CD4-positive, alpha-beta T cell (primary cell): ENCODE measurements at places on chromosomes 5 and 9. TPM values are rescaled to one million over a fixed set of nuclear protein-coding genes. Genes with fewer than 3 reads are reported as not detected.
A peak's percentile ranks its signal among the peaks of the same experiment; 100 is the strongest.

GRCh38 chr5:16013334-16014065 lies 166.1 kb downstream of the MARCHF11 start:
- H3K4me1 ChIP-seq = no peaks in the 10 kb centered on the region
- no peak overlapping the region for H3K4me3 ChIP-seq
- H3K27me3 ChIP-seq = no peaks in the 10 kb centered on the region
- H3K27ac ChIP-seq = no peak overlapping the region
- DNase-seq = no peak

GRCh38 chr9:128863647-128864046 lies 18.1 kb downstream of the KYAT1 start:
- DNase-seq = peak; percentile 90
- no peak overlapping the region for H3K4me3 ChIP-seq
- H3K27ac ChIP-seq = no peak overlapping the region
- no peaks in the 10 kb centered on the region for H3K27me3 ChIP-seq

DNA sequence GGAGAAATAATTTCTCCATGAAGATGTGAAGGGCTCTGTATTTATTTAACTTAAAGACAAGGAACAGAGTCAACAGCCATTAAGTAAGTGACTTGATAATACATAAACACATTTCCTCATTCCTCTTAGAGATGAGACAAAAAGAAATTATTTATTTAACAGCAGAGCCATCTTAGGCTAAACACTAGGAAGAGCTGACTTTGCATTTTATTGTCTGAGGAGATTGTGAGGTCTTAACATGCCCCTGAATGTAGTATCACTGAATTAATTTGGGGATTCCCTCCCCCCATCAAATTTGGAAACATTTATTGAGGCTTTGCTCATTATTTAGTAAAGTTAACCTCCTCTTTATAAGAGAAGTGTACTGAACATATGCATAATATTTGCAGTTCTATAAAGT lies 35.2 kb downstream of the TAS2R1 start:
- H3K4me3 ChIP-seq = no peak overlapping the region
- no peaks in the 10 kb centered on the region for H3K27me3 ChIP-seq
- no peak for DNase-seq
- no peaks in the 10 kb centered on the region for H3K36me3 ChIP-seq

GRCh38 chr5:11449217-11449616 lies 455.0 kb downstream of the CTNND2 start:
- peaks cover 3% of the 10 kb centered on the region for H3K27me3 ChIP-seq
- no peak overlapping the region for H3K4me3 ChIP-seq
- no peak overlapping the region for H3K27ac ChIP-seq
- DNase-seq = no peak
- H3K36me3 ChIP-seq = no peaks in the 10 kb centered on the region

DNA sequence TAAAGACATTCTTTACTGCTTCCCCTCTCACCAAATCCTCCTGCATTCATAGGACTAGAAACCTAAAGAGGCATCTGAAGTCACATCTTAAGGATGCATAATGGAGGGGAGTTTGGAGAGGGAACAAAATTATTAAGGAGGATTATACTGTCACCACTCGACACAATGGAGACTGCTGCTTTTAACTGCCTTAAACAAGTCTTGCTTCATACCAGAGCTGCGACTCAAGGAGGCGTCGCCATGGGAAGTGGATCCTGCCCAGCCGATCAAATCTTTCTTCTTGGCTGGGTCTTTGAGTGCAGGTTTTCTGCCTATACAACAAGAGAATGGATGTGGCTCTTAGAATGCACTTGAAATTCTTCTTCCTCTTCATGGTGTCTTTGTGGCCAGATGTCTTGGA lies 66.7 kb upstream of the FOXE1 start:
- H3K4me1 ChIP-seq = no peaks in the 10 kb centered on the region
- no peak overlapping the region for H3K27ac ChIP-seq
- DNase-seq = no peak
- H3K36me3 ChIP-seq = no peaks in the 10 kb centered on the region
- peaks cover 5% of the 10 kb centered on the region for H3K27me3 ChIP-seq

DNA sequence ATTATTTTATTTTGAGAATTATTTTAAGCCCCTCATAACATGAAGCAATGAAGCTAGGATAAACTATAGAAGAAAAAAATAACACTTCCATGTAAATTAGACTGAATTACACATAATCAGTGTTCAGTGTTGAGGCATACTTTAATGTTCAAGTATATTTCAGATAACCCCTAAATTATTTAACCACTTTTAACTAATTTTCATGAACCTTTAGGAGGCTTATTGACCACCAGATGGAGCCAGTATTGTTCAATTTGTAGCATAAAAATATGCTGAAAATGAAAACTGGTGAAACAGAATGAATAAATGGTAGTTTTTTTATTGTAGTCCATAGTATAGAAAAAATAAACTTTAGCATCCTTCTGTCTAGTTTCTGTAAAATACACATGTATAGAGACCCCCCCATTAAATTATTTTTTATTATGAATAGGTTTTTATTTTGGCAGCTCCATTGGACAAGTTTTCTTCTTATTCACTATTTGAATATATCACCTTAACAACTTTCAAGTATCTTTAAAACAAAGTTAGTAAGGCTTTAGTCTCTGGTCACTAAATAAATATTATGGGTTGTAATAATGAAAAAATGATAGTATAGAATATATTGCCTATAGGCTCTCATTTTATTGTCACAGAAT lies 190.1 kb downstream of the CWC27 start:
- H3K27me3 ChIP-seq = no peaks in the 10 kb centered on the region
- no peaks in the 10 kb centered on the region for H3K36me3 ChIP-seq
- H3K27ac ChIP-seq = no peak overlapping the region
- H3K4me3 ChIP-seq = no peak overlapping the region
- no peak for DNase-seq
- H3K4me1 ChIP-seq = no peaks in the 10 kb centered on the region

- H3K36me3 ChIP-seq = no peaks in the 10 kb centered on the region
- DNase-seq = no peak
- H3K4me3 ChIP-seq = no peak overlapping the region
- H3K27ac ChIP-seq = no peak overlapping the region
- no peaks in the 10 kb centered on the region for H3K27me3 ChIP-seq
Measured at GRCh38 chr5:5025774-5026408, 114.2 kb upstream of the ADAMTS16 start.

DNA sequence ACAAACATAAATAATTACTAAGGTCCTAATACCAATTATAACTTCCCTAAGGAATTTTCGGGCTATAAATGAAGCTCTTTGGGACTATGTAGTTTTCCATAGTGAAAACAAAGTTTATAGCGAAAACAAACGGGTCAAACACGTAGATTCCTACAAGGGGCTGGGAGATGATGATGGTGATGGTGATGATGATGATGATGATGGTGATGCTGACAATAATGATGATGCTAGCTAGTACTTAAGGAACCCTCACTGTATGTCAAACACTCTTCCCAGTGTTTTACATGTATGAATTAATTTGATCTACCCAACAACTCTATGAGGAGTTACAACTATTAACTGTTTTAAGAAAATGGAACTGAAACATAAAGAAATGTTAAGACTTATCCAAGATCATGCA lies 63.7 kb upstream of the PIK3R1 start:
- H3K27ac ChIP-seq = no peak overlapping the region
- H3K36me3 ChIP-seq = no peaks in the 10 kb centered on the region
- no peaks in the 10 kb centered on the region for H3K27me3 ChIP-seq
- DNase-seq = no peak

- H3K4me3 ChIP-seq = no peak overlapping the region
- H3K27ac ChIP-seq = no peak overlapping the region
- no peaks in the 10 kb centered on the region for H3K4me1 ChIP-seq
- H3K36me3 ChIP-seq = no peaks in the 10 kb centered on the region
Measured at GRCh38 chr5:158277276-158277675, 418.3 kb upstream of the CLINT1 start.

DNA sequence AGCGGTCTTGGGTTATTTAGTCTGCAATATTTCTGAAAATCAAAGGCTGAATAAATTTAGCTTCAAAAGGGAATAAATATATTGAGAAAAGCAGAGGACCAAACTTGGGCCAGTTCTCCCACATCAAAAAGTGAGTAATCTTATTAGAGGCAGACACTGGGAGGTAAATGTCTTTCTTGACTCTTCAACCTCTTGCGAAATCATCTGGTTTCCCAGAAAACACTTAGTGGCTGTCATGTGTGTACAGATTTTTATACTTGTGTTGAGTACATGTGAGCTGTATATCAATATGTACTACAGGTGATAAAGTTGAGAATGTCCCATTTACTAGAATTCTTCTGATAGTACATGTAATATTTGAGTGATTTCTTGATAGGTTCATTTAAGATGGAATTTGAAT lies 454.9 kb downstream of the PRR16 start:
- no peaks in the 10 kb centered on the region for H3K4me1 ChIP-seq
- H3K36me3 ChIP-seq = no peaks in the 10 kb centered on the region
- no peak for DNase-seq
- H3K27ac ChIP-seq = no peak overlapping the region
- H3K27me3 ChIP-seq = no peaks in the 10 kb centered on the region
- no peak overlapping the region for H3K4me3 ChIP-seq

- H3K27ac ChIP-seq = no peak overlapping the region
- peaks cover 7% of the 10 kb centered on the region for H3K36me3 ChIP-seq
- H3K4me1 ChIP-seq = no peaks in the 10 kb centered on the region
- no peak overlapping the region for H3K4me3 ChIP-seq
- DNase-seq = no peak
- no peaks in the 10 kb centered on the region for H3K27me3 ChIP-seq
Measured at GRCh38 chr5:37519304-37519703, 140.2 kb downstream of the WDR70 start.

PDCD1LG2 gene
- 0.11 TPM for total RNA-seq

IL9 gene
- total RNA-seq = not detected

GRCh38 chr5:43683884-43684471 lies 81.0 kb downstream of the NNT start:
- DNase-seq = no peak
- H3K4me3 ChIP-seq = no peak overlapping the region
- H3K36me3 ChIP-seq = peaks cover 28% of the 10 kb centered on the region
- no peaks in the 10 kb centered on the region for H3K4me1 ChIP-seq

DOCK8 gene
- total RNA-seq = 126 TPM

GRCh38 chr5:88188458-88189132 lies 80.0 kb downstream of the TMEM161B start:
- H3K4me1 ChIP-seq = no peaks in the 10 kb centered on the region
- no peak for DNase-seq
- H3K4me3 ChIP-seq = no peak overlapping the region
- H3K36me3 ChIP-seq = no peaks in the 10 kb centered on the region

GRCh38 chr9:86945728-86946200 lies 1.5 kb downstream of the GAS1 start:
- H3K27ac ChIP-seq = no peak overlapping the region
- peaks cover 46% of the 10 kb centered on the region for H3K27me3 ChIP-seq
- peak overlapping the region; percentile 55 for H3K4me3 ChIP-seq
- no peak for DNase-seq
- H3K4me1 ChIP-seq = peaks cover 18% of the 10 kb centered on the region
- no peaks in the 10 kb centered on the region for H3K36me3 ChIP-seq

DNA sequence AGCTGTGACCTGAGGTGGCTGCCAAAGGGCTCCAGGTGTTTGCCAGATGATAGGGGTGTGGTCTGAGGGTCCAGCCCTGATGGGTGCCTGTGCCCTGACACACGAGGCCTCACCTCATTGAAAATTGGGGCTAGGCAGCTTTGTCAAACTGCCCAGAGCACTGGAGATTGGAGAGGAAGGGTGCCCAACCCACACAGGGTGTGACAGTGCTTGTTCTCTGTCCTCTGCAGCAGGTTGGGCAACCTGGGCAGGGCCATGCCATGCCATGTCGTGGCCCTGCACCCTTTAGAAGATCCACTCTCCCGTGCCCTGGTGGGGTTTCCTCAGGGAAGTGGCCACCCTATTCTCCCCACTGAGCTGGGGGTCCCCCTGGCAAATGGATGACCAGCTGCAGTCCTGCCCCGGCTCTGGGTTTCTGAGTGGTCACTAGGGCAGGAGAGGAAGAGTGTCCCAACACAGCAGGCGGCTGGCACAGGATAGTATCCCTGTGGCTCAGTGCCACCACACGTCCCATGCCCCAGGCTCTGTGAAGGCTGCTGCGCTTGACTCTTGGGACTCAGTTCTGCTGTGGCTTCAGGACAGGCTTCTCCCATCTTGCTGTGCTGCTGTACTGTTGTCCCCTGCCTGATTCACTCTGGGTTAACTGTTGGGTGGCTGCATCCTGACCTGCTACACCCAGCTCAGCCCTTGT lies 100.8 kb upstream of the PITX1 start:
- no peaks in the 10 kb centered on the region for H3K27me3 ChIP-seq
- H3K4me1 ChIP-seq = no peaks in the 10 kb centered on the region
- H3K4me3 ChIP-seq = no peak overlapping the region
- H3K27ac ChIP-seq = no peak overlapping the region

TLE1 gene
- 3.4 TPM for total RNA-seq

DNA sequence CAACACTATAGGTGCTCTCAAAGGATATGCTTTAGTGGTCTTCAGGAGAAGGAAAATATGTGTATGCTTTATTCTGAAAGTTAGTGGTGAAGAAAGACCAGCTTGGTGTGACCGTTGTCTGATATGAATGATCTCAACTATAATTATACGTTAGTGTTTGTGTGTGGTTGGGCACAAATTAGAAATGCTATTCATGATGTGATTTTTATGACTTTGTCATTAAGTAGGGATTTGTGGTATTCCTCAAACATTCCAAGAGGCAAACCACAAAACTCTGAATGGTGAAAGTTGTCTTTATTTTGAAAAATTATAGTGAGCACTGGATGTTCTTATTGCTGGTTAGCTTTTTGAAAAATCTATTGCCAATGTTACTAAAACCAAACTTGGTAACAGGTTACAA lies 6.2 kb upstream of the F2R start:
- peaks cover 22% of the 10 kb centered on the region for H3K36me3 ChIP-seq
- H3K4me1 ChIP-seq = peaks cover 5% of the 10 kb centered on the region
- no peak overlapping the region for H3K27ac ChIP-seq
- H3K4me3 ChIP-seq = no peak overlapping the region
- peaks cover 2% of the 10 kb centered on the region for H3K27me3 ChIP-seq

HSPA5 gene
- 280 TPM for total RNA-seq

- no peak for DNase-seq
- no peaks in the 10 kb centered on the region for H3K4me1 ChIP-seq
- H3K4me3 ChIP-seq = no peak overlapping the region
- peaks cover 23% of the 10 kb centered on the region for H3K27me3 ChIP-seq
- H3K27ac ChIP-seq = no peak overlapping the region
Measured at GRCh38 chr5:150172145-150172544, 5.6 kb downstream of the CDX1 start.

GRCh38 chr9:36896296-36896695 lies 137.8 kb downstream of the PAX5 start:
- H3K36me3 ChIP-seq = no peaks in the 10 kb centered on the region
- H3K4me3 ChIP-seq = no peak overlapping the region
- H3K27ac ChIP-seq = no peak overlapping the region
- H3K27me3 ChIP-seq = no peaks in the 10 kb centered on the region
- no peak for DNase-seq

DNA sequence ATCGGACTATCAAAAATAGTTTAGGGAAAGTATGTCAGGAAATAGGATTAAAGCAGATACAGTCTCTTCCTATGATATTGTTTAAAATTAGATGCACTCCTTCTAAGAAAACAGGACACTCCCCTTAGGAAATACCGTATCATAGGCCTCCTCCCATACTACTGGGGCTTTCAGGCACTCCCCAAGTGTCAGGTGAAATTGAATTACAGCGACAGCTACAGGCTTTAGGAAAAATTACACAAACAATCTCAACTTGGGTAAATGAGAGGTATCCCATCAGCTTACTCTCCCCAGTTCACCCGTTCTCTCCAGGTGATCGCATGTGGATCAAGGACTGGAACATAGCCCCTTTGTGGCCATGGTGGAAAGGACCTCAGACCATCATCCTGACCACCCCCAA lies 110.4 kb upstream of the EPB41L4A start:
- H3K4me3 ChIP-seq = no peak overlapping the region
- H3K27me3 ChIP-seq = no peaks in the 10 kb centered on the region
- no peak for DNase-seq
- no peaks in the 10 kb centered on the region for H3K36me3 ChIP-seq

SNCB gene
- total RNA-seq = not detected

GRCh38 chr9:14670718-14671117 lies 22.5 kb downstream of the ZDHHC21 start:
- H3K27ac ChIP-seq = no peak overlapping the region
- H3K4me1 ChIP-seq = no peaks in the 10 kb centered on the region
- DNase-seq = no peak
- no peaks in the 10 kb centered on the region for H3K27me3 ChIP-seq
